ENCODE measurements at places on chromosomes 5 and 9. TPM values are rescaled to one million over a fixed set of nuclear protein-coding genes. Genes with fewer than 3 reads are reported as not detected.
A peak's percentile ranks its signal among the peaks of the same experiment; 100 is the strongest.

Gene PCDHGA11
- 0.18 TPM for polyA plus RNA-seq

DNA sequence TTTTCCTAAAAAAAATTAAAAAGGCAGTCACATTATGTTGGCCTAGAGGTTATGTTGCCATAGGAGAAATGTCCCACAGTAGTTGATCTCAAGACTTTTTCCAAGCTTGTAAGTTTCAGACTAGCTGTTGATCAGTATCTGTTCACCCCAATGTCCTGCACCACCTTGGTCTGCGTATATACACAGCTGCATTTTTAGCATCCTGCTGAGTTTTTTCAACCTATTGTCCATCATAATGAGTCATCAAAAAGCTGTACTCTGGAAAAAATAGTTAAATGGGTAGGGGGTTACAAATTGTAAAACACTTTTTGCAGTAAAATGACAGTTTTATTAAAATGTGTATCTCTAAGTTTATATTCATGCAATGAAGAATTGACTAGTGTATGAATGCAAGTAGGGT is 53.2 kb upstream of the TMEM171 start:
- DNase-seq = no peak

GRCh38 chr5:161258438-161258837 is 288.1 kb downstream of the GABRB2 start:
- DNase-seq = no peak

- no peak for DNase-seq
Measured at GRCh38 chr9:13915591-13916301, 398.2 kb downstream of the NFIB start.

Gene SOWAHA
- 0.30 TPM for polyA plus RNA-seq

Gene ASTN2
- polyA plus RNA-seq = 8.9 TPM

- DNase-seq = no peak
Measured at GRCh38 chr5:87136733-87137132, 130.9 kb upstream of the RASA1 start.

Gene CD274
- polyA plus RNA-seq = 25.8 TPM

- DNase-seq = no peak
Measured at GRCh38 chr5:74465724-74466123, 174.8 kb downstream of the ENC1 start.

Gene SPINK13
- not detected for polyA plus RNA-seq

GRCh38 chr5:135186662-135187522 is 152.9 kb upstream of the PITX1 start:
- no peak for DNase-seq

- no peak for DNase-seq
Measured at GRCh38 chr5:36402512-36402906, 100.8 kb upstream of the RANBP3L start.

Gene DPM2
- polyA plus RNA-seq = 117 TPM

DNA sequence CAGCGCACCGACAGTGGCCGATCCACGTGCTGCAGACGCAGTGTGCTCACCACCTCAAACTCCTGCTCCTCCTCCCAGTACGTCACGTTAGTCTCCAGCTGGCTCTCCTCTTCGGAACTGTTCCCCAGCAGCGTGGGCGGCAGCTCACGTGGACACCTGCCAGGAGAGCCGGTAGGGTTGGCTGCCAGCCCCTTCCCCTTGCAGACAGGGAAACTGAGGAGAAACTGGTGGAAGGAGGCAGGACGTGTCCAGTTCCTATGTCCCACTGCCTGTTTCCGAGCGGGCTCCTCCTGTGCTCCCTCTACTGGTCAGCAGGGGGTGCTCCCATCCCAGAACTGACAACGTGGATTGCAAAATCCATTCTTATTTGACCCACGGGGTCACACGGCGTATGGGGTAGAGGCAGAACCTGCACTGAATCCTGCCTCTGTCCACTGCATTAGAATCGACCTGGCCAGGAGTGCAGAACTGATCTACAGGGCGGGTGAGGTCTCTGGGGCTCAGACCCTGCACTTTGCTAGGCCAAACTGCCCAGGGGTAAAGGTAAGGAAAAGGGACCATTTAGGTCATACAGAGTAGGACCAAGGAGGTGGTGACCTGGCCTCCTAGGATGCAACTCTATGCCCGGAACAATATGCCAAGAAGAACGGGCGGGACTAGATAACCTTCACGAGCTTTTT is 25.7 kb downstream of the PDGFRB start:
- peak; percentile 92 for DNase-seq

DNA sequence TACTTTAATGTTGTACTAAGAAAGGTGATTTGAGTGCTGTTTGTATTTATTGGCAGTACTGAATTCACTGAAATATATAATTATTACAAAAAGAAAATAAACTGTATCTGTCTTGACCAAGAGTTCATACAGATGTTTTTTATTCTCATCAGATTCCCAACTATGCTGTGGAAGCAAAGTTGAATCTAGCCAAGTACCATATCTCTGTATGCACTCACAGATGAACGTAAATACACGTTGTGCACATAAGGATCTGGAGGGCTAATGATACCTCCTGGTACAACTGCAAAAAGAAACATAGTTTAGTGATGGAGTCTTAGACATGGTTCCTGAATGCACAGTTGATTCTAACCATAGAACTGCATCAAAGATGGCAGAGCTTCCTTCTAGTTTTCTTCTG is 169.4 kb downstream of the CD180 start:
- DNase-seq = no peak

DNA sequence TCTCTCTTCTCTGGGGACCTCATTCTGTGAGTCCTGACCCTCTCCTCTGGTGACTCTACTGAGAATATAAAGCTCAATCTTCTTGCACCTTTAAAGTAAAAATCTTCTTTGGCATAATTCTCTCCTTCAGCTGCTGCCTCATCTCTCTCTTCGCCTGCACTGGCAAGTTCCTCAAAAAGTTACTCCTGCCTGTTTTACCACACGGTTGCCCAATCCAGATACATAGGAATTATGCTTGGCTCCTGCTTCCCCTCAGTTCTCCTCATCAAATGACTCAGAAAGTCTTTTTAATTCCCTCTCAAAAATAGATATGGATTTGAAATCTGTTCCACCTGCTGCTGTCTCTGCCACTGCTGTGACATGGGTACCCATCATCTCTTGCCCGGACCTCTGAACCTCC is 14.4 kb upstream of the HRCT1 start:
- DNase-seq = no peak

DNA sequence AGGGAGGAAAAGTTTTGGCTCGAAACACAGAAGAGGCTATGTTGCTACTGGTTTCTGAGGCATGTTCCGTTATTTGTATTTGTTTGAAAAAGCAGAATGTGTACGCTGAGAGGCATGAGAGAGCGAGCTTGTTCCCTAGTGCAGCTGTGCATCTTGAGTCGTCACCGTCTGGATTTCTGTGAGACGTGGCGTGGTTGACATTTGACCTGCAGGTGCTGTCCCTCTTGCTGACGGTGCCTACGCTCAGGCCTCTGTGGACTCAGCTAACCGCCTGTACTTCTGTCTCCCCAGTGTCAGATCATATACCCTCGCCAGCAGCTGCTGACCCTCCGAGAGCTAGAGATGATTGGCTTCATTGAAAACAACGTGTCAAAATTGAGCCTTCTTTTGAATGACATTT is 21.5 kb downstream of the TRIP13 start:
- DNase-seq = no peak

DNA sequence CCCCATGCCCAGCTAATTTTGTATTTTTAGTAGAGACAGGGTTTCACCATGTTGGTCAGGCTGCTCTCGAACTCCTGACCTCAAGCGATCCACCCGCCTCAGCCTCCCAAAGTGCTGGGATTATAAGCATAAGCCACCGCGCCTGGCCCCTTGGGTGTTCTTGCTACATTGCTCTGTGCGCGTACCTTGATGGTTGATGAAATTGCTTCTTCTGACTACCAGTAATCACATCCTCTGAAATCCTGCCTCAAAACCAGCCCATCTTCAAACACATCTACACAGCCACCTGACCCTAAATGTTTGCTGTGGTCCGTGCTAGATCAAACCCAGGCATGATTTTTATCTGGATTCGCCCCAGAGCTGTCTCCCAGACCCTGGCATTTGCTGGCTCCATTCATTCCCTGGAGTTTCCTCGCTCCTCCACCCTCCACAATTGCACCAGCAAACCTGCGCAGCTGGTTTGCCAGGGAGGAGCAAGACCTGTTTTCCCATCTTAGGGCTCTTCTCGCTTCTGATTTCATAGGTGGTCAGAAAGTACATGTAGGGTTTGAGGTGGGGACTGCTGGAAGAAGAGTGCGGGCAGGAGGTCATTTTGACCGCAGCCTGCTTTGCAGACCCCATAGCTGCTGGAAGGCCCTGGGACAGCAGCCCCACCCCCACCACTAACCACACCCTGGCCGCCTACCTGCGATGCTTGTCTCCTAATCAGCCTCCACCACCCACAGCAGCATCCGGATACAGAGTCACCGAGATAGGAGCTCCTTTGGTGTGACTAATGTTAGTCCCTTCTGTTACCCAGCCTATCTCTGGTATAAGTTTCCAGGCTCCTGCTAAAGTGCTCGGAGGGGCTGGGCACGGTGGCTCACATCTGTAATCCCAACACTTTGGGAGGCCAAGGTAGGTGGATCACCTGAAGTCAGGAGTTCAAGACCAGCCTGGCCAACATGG is 22.7 kb downstream of the SWI5 start:
- peak; percentile 53 for DNase-seq

Gene KCNIP1
- polyA plus RNA-seq = 1.1 TPM

DNA sequence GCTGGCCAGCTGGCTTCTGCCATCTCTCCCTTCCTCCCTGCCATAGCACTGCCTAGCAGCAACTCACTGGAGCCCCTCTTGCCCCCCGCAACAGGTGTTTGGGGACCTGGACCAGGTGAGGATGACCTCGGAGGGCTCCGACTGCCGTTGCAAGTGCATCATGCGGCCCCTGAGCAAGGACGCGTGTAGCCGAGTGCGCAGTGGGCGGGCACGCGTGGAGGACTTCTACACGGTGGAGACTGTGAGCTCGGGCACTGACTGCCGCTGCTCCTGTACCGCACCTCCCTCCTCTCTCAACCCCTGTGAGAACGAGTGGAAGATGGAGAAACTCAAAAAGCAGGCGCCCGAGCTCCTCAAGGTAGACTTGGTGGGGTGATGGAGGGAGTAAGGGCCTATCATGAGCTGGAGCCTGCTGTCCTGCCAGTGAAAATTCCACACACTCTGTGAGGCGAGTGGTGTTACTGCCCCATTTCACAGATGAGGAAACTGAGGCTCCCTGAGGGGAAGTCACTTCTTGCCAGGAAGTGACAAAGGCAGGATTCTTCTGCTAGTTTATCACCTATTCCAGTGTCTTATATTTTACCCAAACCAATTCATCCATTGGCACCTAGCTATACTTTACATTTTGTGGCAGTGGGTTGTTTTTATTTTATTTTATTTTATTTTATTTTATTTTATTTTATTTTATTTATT is 10.1 kb downstream of the OLFML2A start:
- DNase-seq = peak; percentile 6

DNA sequence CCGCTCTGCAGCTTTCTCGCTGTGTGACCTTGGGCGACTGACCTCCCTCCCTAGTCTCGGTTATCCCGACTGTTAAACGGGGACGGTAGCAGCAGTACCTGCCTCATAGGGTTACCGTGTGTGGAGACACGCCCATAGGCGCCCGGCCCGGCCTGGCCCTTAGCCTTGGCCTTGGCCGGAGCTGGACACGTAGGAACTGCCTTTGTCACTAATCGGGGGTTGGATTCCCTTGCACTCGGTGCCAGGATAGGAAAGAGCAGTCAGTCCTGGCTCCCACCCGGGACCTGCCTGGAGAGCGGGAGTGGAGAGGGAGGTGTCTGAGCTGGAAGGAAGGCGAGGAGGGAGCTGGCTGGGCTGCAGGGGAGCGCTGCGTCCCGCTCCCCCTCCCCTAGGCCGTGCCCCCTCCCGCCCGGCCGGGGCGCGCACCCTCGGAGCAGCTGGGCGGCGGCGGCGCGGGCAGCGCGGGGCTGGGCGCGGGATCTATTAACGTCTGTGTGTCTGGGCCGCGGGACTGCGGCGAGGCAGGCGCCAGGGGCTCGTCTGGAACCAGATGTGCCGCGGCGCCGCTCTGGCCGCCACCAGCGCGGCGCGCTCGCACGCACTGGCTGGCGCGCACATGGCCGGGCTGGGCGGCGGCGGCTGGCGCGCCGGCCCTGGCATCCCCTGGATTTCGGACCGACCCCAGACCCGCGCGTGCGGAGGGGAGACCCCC is 31.7 kb downstream of the PRRX2 start:
- DNase-seq = peak; percentile 96

Gene FPGS
- polyA plus RNA-seq = 82.7 TPM

GRCh38 chr5:6087576-6087975 is 290.8 kb downstream of the MED10 start:
- DNase-seq = no peak

- DNase-seq = no peak
Measured at GRCh38 chr9:35797311-35798109, 6.1 kb downstream of the NPR2 start.

Gene PCDHAC2
- 0.76 TPM for polyA plus RNA-seq

GRCh38 chr5:164097749-164098148 is 592.3 kb downstream of the MAT2B start:
- DNase-seq = no peak

Gene RMRP
- polyA plus RNA-seq = 157 TPM

Gene PLAC8L1
- 0.55 TPM for polyA plus RNA-seq

Gene NUTM2G
- polyA plus RNA-seq = not detected

DNA sequence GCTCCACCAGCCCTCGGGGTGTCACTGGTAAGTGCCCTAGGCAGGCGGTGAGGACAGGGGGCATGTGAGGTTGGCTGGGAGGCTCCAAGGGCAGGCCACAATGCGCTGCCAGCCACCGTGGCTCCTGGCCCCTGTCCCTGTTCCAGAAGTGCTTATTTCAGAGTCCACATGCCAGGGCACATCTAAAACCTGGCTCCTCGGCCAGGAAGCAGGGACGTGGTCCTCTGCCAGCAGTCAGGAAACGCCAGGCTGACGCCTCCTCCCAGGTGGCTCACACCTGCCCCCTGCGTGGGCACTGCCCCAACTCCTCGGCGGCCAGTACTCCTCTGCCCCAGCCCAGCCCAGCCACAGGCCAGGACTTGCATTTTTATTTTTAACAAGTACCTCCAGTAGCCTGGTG is 68.5 kb downstream of the SECISBP2 start:
- DNase-seq = no peak

DNA sequence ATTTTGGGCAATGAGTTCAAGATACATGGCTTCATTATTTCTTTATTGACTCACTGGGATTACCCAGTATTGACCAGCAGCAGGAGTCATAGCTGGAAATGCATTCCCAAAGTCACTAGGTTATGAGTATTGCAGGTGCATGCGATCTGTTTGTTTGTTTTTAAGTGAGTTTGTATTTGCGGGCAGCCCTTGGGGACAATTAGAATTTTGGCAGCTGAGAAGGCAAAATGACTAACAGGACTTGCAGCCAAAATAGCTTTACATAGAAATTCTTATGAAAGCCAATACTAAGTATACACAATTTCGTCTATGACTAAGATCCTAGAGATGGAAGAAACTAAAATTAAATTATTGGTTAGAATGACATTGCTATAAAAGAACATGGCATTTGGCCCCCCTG is 18.1 kb upstream of the RGMB start:
- DNase-seq = no peak

All from SK-N-SH (cell line).